ENCODE measurements at places on chromosomes 1 and 21.

- peak; percentile 33 for DNase-seq
Observed at GRCh38 chr1:180542113-180542837, 16.5 kb upstream of the OVAAL start.

DNA sequence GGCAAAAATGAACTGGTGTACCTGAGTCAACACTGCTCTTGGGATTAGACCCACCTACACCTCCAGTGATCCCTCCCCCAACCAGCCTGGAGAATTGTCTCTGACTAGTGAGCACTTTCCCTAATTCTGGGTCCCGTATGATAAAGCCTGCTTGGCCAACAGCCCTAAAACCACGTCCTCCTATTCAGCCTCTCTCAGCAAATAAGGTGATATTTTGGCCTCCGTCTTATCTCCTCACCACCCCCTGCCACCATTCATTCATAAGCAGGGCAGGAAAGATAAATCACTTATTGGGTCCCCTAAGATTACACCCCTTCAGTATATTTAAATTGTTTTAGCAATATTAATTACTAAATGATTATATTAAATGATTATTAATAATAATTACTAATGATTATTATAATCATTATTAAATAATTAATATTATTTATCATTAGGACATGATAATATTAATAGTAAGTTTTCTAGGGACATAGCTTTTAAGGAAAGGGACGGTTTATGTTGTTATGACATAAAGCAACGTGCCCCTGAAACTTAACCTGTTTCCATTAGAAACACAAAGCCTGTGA, 108.0 kb downstream of the DUSP10 start:
- DNase-seq, result no peak

DNA sequence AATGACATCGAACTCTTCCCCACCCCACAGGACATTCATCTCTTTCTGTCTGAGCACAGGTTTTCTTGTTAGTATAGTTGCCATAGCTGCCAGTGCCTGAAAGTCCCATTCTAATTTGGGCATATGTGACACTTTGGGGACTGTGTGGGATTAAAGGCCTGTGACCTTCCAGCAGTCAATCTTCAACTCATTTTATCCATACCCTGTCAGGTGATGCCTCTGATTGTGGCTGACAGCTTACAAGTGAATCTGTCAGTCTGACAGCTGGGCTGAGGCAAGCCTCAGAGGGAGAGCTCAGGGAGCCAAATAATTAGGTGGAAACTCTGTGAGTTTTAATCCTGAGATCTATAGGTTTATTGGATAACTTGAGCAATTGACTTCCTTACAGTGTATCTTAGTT, 29.6 kb downstream of the ZCCHC17 start:
- no peak for DNase-seq

GRCh38 chr1:22038036-22038435, 14.5 kb upstream of the CDC42 start:
- peak; percentile 76 for DNase-seq

- no peak for DNase-seq
Observed at GRCh38 chr21:29555601-29556000, 256.9 kb downstream of the BACH1 start.

Measured in right hindlimb (tissue), 1 donor.